ENCODE measurements at places on chromosomes 2 and 18. TPM values are rescaled to one million over a fixed set of nuclear protein-coding genes. Genes with fewer than 3 reads are reported as not detected.

- no peak for DNase-seq
These were observed 101.5 kb downstream of the ZNF532 start for GRCh38 chr18:58966005-58966677.

GRCh38 chr2:127705391-127706065 lies 4.2 kb downstream of the SFT2D3 start:
- DNase-seq, result no peak

GRCh38 chr2:12043131-12043530 lies 296.7 kb downstream of the LPIN1 start:
- no peak for DNase-seq

DNA sequence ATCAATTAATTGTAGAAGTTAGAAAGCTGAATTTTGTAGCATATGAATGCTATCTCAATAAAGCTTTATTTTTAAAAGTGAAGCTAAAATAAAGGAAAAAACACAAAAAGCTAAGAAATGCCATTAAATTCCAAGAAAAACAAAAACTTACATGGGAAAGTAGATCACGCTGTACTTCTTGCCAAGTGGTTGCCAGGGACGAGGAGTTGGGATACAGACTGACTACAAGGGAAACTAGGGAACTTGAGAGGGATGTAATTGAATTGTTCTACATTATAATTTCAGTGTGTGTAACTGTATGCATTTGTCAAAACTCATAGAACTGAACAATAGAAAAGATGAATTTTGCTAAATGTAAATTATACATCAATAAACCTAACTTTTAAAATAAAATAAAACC lies 108.1 kb downstream of the DYM start:
- DNase-seq, result no peak

IL18RAP gene
- total RNA-seq, result not detected

DPP4 gene
- total RNA-seq, result 1.9 TPM

TAF4B gene
- total RNA-seq, result 3.4 TPM

CTAGE1 gene
- total RNA-seq, result under 0.01 TPM

All from adrenal gland (tissue), 19 donors.